ENCODE measurements at places on chromosomes 3 and 15.

DNA sequence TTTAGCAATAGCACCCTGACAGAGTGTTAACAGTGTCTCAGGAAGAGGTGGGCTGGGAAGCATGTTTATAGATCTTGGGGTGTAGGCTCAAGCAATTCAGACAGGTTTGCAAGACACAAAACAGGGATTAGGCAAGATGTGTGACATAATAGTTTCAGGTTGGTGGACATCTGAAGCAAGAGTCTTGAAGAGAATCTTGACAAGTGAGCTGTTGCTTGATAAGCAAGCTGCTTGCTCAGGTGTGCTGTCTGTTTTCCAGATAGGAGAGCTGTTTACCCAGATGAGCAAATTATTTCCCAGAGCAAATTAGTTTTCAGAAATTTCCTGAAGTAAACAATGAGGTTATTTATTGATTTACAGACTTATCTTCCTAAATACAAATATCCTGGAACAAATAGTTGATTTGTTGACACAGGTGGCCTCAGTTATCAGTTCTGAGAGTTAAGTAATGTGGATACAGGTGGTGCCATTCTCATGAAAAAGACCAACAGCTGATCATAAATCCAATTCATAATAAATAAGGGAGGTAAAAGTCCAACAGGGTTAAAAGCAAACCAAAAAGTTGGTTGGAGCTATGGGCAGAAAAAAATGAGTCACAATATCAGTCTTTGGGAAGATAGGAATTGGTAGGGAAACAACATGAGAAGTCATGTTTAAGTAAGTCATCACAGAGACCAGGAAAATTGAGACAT is 437.3 kb downstream of the TBL1XR1 start:
- DNase-seq = no peak

- no peak for DNase-seq
Observed at GRCh38 chr3:127462111-127462655, 128.3 kb downstream of the TPRA1 start.

GRCh38 chr15:33810073-33810595 is 158.2 kb upstream of the CHRM5 start:
- DNase-seq = no peak

GRCh38 chr15:65424683-65425082 is 1.9 kb upstream of the IGDCC4 start:
- no peak for DNase-seq

GRCh38 chr3:126081618-126082361 is 2.1 kb downstream of the SLC41A3 start:
- no peak for DNase-seq

GRCh38 chr15:69656271-69657030 is 203.8 kb downstream of the RPLP1 start:
- no peak for DNase-seq

DNA sequence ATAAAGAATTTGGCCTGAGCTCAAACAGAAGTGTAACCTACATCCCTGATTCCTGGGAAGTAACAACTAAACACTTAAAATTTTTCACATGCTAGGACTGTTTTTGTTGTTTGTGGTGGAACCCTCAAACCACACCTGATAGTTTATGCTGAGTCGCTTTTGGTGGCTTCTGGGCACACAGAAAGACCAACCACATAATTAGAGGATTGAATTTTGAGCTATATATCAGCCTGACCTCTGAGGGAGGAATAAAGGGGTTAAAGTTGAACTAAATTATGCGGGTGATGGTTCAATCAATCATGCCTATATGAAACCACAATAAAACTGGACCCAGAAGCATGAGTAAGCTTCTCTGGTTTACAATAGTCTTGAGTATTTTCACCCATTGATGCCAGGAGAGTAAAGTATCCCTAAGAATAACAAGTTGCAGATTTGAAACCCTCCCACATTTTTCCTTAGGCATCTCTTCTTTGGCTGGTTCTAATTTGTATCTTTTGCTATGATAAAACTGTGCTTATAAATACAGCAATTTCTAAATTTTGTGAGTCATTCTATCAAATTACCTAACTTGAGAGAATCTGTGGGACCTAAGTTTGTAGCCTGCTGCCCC is 1304.5 kb upstream of the GBE1 start:
- DNase-seq = no peak

DNA sequence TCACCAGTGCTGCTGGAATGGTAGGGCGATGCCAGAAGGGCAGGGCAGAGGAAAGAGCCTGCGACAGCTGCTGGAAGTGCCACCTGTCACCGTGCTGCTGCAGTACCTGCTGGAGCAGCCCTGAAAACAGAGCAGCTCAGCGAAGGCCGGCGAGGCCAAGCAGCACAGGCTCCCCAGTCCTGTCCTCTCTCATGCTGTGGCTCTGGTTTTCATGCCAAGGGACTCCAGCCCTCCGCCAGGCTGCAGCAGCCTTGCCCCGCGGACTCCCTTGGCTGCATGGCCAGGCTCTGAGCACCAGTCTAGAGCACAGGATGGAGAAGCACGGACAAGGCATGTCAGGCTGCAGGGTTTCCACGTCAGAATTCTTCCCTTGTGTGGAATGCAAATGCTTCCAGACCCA is 43.9 kb downstream of the ADCY5 start:
- no peak for DNase-seq
